ENCODE measurements at places on chromosomes 1 and 21.

GRCh38 chr1:27999055-27999454 is 39.3 kb downstream of the XKR8 start:
- no peak for DNase-seq

DNA sequence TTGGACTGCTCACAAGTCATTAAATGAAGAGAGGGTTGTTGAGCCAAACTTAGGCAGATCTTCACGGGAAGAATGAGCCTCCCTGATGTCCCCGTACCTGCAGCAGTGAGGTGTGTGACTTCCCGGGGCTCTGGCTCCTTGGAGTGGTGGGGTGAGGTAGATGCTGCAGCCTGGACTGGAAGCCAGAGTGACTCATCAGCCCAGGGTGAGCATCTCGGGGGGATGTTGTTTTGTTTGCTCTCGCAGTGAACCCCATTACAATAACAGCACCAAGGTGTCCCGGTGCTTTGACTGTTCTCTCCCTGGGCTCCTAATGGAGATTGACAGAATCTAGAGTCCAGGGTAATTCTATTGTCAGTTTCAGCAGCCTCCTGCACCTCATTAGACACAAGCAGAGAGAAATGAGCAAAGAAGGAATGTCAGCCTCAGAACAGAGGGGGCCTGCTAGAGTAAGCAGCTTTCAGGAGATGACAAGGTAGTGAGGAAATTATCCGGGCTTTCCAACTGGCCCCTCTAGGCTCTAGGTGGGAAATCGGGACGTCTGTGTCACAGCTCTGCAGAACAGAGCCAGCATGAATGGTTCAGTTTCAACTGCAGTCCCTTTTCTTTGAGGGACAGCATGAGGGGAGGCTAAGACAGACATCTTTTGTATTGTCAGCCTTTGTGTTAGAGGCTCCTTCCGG is 36.0 kb upstream of the LRRN2 start:
- DNase-seq = no peak

DNA sequence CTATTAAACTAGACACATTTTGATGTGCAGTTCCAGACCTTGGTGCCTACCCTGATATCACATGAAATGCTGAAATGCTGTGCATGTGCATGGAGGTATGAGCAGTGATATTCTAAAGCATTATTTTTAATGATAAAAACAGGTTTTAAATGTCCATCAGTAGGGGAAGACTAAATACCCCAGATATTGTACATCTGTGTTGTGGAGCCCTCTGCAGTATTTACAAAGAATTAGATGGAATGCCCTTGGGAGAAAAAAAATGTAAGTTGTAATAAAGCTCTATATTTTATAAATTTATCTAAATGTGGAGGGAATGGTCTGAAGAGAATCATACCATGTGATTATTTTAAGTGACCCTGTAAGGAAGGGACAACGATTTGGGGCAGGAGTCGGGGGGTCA is 39.1 kb upstream of the IGSF5 start:
- no peak for DNase-seq

DNA sequence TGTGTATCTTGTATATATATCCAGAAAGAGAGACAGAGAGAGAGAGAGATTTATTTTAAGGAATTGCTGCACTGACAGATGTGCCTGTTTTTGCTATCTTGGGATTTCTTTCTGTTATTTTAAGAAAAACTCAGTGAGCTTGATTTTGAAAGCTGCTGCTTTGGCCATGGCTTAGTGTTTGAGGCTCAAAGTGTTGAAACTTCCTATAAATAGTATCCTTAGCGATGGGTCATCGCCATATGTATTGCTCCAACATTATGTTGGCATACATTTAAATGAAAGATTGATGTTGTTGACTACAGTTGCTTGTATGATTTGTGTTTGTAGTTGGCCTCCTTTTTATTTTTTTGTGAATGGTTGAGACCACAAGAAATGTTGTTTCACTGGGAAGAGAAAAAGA is 29.0 kb upstream of the NTPCR start:
- DNase-seq = no peak

GRCh38 chr1:174982971-174983689 is 16.6 kb upstream of the CACYBP start:
- no peak for DNase-seq

- no peak for DNase-seq
Measured at GRCh38 chr1:6108937-6109614, 63.4 kb downstream of the KCNAB2 start.

GRCh38 chr1:220791956-220792355 is 5.2 kb downstream of the MTARC1 start:
- DNase-seq = peak; percentile 78

- DNase-seq = peak; percentile 64
Measured at GRCh38 chr1:205542367-205542766, 37.9 kb downstream of the CDK18 start.

- DNase-seq = no peak
Measured at GRCh38 chr1:41175546-41175945, 66.6 kb downstream of the SCMH1 start.

- no peak for DNase-seq
Measured at GRCh38 chr21:26581818-26582217, 8.7 kb upstream of the CYYR1 start.

DNA sequence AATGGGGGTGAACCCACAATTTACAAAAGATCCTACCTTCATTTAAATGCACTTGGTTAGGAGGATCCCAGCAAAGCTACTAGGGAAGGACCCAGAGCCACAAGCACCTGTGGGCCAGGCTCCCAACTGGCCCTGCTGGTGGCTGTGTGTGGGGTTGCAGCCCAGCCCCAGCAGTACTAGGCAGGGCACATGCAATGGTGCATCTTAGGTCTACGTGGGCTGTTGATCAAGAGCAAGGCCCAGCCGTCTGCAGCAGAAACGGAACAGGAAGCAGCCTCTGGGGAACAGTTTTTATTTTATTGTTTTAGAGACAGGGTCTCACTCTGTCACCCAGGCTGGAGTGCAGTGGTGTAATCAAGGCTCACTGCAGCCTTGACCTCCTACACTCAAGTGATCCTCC is 134.1 kb upstream of the RAB4A start:
- DNase-seq = no peak

DNA sequence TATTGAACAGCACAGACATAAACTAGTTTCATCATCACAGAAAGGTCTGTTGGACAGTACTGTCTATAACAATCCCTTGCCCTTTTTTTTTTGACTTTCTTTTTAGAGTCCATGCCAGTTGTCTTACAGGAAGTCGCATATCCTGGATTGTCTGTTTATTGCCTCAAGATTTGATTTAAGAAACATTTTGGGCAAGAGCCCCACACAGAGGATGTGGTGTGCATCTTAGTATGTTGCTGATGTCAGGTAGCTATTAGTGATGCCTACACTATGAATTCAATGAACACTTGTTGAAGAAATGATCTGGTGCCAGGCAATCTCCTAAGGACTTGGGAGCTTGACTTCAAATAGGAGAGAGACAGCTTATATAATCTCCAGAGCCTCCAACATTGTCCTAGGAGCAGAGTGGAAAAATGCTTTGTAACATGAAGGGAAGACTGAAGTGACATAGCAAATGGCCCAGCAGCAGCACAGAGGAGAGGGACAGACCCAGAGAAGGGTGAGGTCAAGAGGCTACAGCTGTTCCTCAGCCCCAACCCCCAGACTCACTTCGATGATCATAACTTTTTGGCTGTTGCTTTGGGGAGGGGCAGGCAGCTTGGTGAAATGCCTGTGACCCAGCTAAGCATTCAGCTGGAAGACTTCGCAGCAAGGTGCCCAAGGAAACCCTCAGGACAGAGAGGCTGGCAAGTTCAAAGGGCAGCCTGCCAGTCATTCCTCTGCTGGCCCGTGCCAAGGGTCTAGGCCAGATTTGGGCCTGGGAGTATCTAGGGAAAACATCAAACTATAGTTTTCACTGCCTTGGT is 7.5 kb upstream of the RAB29 start:
- no peak for DNase-seq

GRCh38 chr21:39523399-39523798 is 71.6 kb downstream of the SH3BGR start:
- DNase-seq = no peak

- DNase-seq = no peak
Measured at GRCh38 chr1:62962901-62963776, 179.2 kb downstream of the ATG4C start.

GRCh38 chr1:202247837-202248795 is 54.5 kb downstream of the LGR6 start:
- DNase-seq = no peak

DNA sequence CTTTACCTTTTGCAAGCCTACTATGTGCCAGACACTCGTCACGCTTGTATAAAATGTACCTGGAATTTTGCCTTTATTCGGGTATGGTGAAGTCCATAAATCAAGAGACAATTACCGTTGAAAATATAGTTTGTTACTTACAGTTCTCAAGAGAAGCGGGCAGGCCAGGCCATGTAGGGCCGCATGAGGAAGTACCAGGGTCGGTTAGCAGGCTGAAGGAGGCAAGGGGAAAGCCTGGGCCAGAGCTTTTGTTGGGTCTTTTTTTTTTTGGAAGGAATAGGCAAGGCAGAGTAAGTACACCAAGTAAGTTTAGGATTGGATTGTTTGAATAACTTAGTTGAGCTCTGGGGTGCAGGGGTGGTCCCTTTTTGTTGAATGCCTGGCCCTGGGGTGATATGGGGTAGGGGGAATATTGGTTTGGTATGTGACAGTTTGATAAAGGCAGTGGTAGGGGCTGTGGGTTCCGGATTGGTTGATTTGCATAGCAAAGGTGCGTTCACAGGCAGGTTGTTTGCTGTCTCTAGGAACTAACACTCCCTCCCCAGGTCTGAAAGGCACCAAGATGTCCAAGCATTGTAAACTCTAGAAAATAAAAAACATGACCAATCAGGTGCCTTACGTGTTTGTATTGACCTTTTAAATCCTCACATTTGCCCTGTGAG is 80.7 kb downstream of the KAZN start:
- no peak for DNase-seq

DNA sequence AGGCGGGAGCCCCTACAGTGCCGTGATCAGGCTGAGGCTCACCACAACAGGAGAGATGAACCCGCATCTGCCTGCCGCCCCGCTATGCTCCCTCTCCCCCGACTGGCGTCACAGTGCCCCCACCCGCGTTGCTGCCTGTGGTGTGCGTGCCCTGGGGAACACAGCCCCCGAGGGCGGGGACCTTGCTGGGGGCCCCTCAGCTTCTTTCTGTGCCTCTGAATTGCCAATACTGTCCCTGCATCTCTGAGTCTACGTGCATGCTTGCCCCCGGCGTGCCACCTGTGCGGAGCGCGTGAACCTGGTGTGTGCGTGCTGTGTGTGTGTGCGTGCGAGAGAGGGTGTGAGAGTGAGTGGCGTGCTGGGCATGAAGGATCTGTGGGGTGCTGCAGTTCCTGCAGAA is 10.3 kb downstream of the PARS2 start:
- DNase-seq = no peak

DNA sequence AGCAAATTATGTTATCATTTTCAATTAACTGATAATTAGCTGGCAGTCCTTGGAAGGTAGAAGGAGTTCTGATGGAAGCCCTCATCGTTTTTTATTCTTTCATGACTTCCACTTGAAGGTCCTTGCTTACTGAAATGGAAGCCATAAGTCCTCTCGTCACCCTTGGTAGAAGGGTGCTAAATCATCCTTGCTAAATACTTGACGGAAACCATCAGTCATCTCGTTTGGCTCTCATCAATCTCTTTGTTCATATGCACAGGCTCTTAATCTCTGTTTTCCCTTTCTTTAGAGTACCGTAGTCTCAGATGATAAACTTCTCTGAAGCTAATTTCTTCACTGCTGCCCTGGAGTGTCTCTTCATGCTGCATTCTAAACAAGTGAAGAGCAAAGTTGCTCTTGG is 34.5 kb downstream of the UCK2 start:
- no peak for DNase-seq

DNA sequence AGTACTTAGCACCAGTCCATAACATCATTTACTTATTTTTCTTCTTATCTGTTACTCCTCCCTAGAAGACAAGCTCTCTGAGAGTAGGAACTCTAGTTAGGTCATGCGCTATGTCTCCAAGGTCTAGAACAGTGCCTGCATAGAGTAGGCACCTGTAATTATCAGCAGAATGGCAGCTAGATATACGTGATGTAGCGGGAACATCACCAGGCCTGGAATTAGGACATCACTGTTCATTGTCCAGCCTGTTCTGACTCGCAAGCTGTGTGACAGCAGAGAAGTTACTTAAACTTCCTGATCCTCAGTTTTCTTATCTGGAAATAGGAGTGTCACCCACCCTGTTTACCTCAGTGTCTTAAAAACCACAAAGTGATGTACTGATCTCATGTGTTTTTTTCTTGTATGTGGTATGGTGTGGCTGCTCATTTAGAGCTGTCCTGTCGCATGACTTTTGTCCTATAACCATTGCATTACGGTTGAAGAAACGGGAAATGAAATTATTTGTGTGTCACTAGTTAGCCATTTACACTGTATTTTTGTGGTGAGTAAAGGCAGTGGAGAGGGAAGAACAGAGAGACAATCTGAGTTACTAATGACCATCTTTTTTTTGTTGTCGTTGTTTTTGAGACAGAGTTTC is 37.1 kb upstream of the EXO1 start:
- DNase-seq = no peak

DNA sequence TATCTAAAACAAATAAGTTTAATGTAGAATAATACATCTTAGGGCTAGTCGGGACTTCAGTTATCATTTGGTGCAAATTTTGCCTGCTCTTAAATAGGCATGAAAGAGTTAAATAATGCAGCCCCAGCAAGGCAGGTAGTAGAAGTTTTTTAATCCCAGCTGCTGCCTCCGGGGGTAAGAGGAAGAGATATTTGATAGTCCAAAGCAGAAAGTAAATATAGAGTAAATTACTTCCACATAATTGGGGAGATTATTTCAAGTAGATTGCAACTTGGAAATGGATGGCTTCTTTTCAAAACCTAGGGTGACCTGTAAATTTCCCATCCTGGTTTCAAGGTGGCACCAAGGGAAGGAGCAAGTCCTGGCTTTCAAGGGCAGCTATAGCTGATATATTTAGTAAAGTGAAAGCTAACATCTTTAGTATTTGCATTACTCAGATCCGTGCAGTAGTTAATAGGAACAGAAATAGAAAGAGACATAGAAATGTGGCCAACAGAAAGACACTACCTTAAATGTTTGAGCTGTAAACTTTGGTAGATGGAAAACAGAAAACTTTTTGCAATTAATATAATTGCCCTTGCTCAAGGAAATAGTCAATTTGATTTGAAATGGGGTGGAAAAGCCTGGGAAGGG is 109.1 kb downstream of the LMO4 start:
- DNase-seq = no peak

DNA sequence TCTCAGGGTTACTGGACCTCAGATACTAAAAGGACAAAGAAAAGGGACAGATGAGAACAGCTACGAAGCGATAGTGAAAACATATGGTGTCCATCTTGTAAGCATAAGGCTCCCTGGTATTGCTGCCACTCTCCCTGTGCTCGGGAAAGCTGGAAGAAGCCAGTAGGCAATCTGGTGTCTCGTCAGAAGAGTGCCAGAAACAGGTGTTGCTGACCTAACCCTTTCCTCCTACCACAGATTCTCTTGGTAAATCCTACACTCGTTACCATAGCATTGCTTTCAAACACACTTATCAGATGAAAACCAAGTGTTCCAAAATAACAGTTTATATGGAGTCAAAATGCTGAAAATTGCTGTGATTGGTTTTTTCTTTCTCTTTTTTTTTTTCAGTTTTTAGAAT is 146.3 kb downstream of the NRIP1 start:
- DNase-seq = no peak
